Activated T-helper 1 cell treated with anti-CD3 and anti-CD28 coated beads, Interleukin-2, amount 50 U/mL, for 16 hours (primary cell): ENCODE measurements at places on chromosomes 2 and 18.

DNA sequence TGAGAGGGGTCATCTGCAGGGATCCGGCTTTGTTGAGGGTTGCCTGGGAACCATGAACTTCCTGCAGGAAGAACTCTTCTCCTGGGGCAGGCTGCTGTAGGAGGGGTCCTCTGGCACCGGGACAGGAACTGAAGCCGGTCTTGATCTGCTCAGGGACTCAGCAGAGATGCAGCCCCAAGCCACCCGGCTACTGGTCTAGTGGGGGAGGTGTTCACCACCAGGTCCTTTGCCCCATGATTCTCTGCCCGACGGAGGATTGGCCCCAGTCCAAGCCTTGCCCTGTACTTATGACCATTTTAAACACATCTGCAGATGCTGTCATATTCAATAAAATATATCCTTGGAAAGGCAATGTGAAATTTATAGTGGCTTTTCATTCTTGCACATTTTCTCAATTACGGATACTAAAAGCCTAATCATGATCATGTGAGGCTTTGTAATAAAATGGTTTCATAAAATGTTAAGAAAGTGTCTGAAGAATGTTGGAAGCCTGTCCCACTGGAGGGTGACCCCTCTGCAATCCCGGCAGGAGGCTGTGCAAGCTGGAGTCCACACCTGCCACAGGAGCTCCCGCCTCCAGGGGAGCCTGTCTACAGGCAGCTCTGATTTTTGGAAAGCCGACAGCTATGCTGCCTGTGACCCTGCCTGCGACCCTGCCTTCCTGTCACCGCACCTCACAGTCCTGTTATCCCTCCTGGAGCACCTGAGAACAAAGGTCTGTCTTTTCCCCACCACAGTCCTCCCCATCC is 98.8 kb upstream of the TAF1B start:
- no peak for DNase-seq

- no peak for DNase-seq
These were observed 508.0 kb downstream of the BCL11A start for GRCh38 chr2:60045456-60045855.

GRCh38 chr2:128091726-128092080 is 703 bp downstream of the UGGT1 start:
- no peak for DNase-seq

- DNase-seq, result no peak
These were observed 67.8 kb upstream of the SLC4A10 start for GRCh38 chr2:161556440-161556839.

- no peak for DNase-seq
These were observed 10.8 kb downstream of the AGAP1 start for GRCh38 chr2:235504441-235505180.

GRCh38 chr2:100365434-100365833 is 43.1 kb upstream of the LONRF2 start:
- no peak for DNase-seq

- DNase-seq, result no peak
These were observed 246.8 kb downstream of the IKZF2 start for GRCh38 chr2:212904646-212905045.

DNA sequence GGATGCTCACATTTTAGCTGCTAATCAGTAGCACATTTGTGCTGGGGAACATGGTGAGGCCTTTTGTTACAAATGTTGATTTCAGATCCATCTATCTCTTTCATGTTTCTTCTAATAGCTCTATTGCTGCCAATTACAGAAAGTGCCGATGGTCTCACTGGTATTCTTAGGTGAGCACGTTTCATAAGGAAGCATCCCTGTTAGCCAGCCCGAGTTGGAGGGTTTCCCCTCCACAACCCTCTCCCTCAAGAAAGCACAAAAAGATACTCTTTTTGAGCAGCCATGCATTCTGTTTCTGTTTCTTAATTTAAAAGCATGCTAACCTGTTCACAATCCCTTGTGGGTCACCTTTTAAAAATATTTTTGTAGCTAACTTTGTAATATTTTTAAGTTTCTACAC is 30.8 kb upstream of the ST8SIA5 start:
- no peak for DNase-seq

GRCh38 chr2:44578471-44579093 is 216.8 kb downstream of the CAMKMT start:
- no peak for DNase-seq

DNA sequence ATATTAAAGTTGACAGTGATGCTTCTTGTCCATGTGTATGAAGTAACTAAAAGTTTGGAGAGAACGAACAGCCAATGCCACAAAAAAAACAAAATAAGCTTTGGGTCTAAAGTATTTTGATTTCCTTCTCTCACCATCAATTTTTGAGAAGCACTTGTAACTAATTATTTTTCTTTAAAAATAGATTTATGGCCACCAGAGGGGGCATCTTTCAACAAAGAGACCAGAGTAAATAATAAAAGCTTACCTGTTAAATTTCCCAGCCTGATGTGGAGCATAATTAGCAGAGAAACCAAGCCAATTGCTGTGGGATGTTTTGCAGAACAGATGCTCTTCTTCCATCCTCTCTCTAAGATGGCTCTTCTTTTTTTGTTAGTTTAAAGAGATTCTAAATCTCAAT is 29.0 kb downstream of the LINC00305 start:
- DNase-seq, result no peak
